Activated CD8-positive, alpha-beta T cell treated with anti-CD3 and anti-CD28 coated beads, Interleukin-2, amount 10 ng/mL, durations not matched to agents 7 days and 5 days (primary cell): ENCODE measurements at places on chromosomes 12 and 14. TPM values are rescaled to one million over a fixed set of nuclear protein-coding genes. Genes with fewer than 3 reads are reported as not detected.

NOXRED1 gene
- 0.29 TPM for total RNA-seq

FAM181A gene
- total RNA-seq: not detected

KRT80 gene
- total RNA-seq: not detected

IL26 gene
- total RNA-seq: 0.23 TPM

RIPK3 gene
- total RNA-seq: 28.6 TPM

PCED1B gene
- 72.1 TPM for total RNA-seq

NOC4L gene
- 32.8 TPM for total RNA-seq

ADIPOR2 gene
- total RNA-seq: 68.3 TPM

PLEKHG7 gene
- total RNA-seq: not detected

PTPRB gene
- total RNA-seq: not detected

VSX2 gene
- total RNA-seq: not detected

FGF23 gene
- not detected for total RNA-seq

SLC5A8 gene
- not detected for total RNA-seq

AQP2 gene
- total RNA-seq: not detected

BMAL2 gene
- 18.3 TPM for total RNA-seq

NT5DC3 gene
- 3.1 TPM for total RNA-seq

ARG2 gene
- 1.6 TPM for total RNA-seq

ADCY4 gene
- total RNA-seq: 3.4 TPM

CDK4 gene
- total RNA-seq: 146 TPM

RNF212B gene
- total RNA-seq: not detected

PTGER2 gene
- 119 TPM for total RNA-seq

YEATS4 gene
- total RNA-seq: 49.9 TPM

NELL2 gene
- 43.8 TPM for total RNA-seq

TRHDE gene
- total RNA-seq: not detected

MYF6 gene
- not detected for total RNA-seq

PRH2 gene
- not detected for total RNA-seq

AQP6 gene
- total RNA-seq: not detected

CEBPE gene
- total RNA-seq: 0.50 TPM

SNRPF gene
- total RNA-seq: 40.9 TPM

SLC25A47 gene
- total RNA-seq: not detected

PAX9 gene
- total RNA-seq: not detected

RIMBP2 gene
- total RNA-seq: not detected

TMPRSS12 gene
- total RNA-seq: not detected

GRIN2B gene
- total RNA-seq: not detected

STK38L gene
- total RNA-seq: 18.1 TPM

PRR4 gene
- 2.9 TPM for total RNA-seq

EIF2B1 gene
- 70.2 TPM for total RNA-seq

ASCL1 gene
- total RNA-seq: not detected

INHBC gene
- not detected for total RNA-seq

LMNTD1 gene
- not detected for total RNA-seq

PTPRR gene
- total RNA-seq: not detected

FKBP11 gene
- total RNA-seq: 48.7 TPM
